Activated T-helper 1 cell treated with anti-CD3 and anti-CD28 coated beads, Interleukin-12 subunit alpha, Interleukin-12 subunit beta, Interleukin-2, Interleukin-4 antibody, amounts not matched to agents 30 ng/mL and 10 ng/mL and 1 ng/mL, durations not matched to agents 14 hours and 24 hours and 36 hours (primary cell): ENCODE measurements at places on chromosomes 13 and 19.

GRCh38 chr13:81171065-81171647 lies 830.2 kb upstream of the SPRY2 start:
- no peak for DNase-seq
- H3K27me3 ChIP-seq: no peaks in the 10 kb centered on the region
- no peak overlapping the region for H3K27ac ChIP-seq

DNA sequence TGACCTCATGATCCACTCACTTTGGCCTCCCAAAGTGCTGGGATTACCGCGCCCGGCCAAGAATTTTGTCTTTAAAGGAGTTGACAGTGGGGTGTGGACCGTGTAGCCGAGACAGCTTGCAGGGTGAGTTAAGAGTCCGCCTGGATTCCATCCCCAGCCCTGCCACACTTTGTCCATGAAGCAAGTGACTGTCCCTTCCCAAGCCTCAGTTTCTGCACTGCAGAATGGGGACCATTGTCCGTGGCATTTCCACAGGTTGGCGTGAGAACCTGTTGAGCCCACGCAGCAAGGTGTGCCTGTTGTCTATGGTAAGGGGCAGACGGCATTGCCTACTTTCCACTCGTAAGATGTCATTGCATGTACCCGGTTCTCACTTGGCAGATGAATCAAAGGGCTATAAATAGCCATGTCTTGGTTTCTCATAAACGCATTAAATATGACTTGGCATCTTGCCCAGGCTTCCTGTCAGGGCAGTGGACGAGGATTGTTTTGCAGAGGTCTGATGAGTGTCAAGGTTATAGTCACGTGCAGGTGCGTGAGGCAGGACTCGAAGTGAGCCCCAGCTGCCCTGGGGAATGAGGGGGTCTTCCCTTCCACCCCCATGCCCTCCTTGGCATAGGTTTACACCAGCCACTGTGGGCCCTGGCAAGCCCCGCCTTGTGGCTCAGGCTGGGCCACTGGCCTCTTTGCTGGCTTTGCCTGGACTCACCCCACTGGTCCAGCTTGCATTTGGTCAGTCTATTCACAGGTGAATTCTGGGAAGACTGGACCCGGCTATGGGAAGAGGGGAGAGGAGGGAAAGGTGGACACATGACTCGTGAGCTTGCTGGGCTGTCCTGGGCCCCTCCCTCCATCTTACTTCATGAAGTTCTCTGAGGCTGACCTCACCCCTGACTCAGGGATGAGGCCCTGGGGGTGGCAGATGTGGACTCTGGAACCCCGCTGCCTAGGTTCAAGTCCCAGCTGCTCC lies 14.6 kb downstream of the FAM187B start:
- peaks cover 57% of the 10 kb centered on the region for H3K4me1 ChIP-seq
- peak overlapping the region; percentile 75 for H3K27ac ChIP-seq
- DNase-seq: peak; percentile 42
- peak overlapping the region; percentile 2 for H3K4me3 ChIP-seq
- no peaks in the 10 kb centered on the region for H3K27me3 ChIP-seq

DNA sequence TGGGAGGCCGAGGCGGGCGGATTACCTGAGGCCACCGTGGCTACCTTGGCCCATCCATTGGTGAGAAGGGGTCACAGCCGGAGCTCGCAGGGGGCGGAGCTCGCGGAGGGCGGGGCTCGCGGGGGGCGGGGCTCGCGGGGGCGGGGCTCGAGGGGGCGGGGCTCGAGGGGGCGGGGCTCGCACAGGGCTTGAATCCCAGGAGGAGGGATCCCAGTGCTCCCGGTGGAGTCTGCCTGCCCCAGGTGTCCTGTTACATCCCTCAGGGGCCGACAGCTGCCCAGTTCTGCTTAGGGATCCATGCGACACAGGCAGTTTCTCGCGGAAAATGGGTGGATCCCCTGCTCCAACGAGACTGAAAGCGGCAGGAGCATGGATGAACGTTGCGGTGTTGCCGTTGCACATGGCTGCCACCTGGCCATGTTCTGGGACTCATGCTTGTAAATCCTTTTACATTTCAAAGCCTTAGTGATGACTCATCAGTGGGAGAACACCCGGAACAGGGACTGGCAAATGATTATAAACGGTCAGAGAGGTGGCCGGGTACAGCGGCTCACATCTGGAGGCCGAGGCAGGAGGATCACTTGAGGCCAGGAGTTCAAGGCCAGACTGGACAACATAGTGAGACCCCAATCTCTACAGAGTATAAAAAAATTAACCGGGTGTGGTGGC lies 25.1 kb downstream of the TMPRSS9 start:
- H3K36me3 ChIP-seq: no peaks in the 10 kb centered on the region
- H3K27me3 ChIP-seq: peaks cover 3% of the 10 kb centered on the region
- no peak overlapping the region for H3K4me3 ChIP-seq
- H3K4me1 ChIP-seq: no peaks in the 10 kb centered on the region
- DNase-seq: no peak
- H3K27ac ChIP-seq: no peak overlapping the region

GRCh38 chr13:26377038-26377437 lies 123.1 kb downstream of the CDK8 start:
- H3K4me1 ChIP-seq: peaks cover 3% of the 10 kb centered on the region
- no peak overlapping the region for H3K27ac ChIP-seq
- H3K36me3 ChIP-seq: no peaks in the 10 kb centered on the region
- DNase-seq: no peak

GRCh38 chr13:98447881-98448641 lies 128.8 kb downstream of the STK24 start:
- peaks cover 22% of the 10 kb centered on the region for H3K4me1 ChIP-seq
- no peaks in the 10 kb centered on the region for H3K27me3 ChIP-seq
- no peak overlapping the region for H3K4me3 ChIP-seq
- no peak for DNase-seq
- H3K36me3 ChIP-seq: peaks cover 36% of the 10 kb centered on the region
